ENCODE measurements at places on chromosomes 3 and 15.

DNA sequence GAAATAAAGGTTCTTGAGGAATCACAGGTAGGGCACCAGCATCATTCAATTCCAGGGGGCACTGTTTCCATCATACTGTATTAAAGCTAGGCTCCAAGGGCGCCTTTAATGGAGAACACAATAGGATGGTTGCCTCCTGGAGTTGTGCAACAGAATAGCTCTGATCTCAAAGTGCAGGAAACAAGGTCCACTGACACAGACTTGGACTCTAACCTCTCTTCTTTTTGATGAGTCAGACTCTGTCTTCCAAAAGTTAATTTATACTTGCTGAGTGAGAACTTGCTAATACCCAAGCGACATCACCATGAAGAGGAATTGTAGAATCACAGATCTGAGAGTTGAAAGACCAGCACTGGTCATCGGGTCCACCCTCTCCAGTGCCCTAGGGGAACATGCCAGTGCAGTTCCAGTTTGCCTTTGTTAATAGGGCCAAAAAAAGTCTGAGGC, 94.4 kb upstream of the PHLDB2 start:
- DNase-seq, result no peak

- DNase-seq, result peak; percentile 57
These were observed 499 bp downstream of the ALDH1A2 start for GRCh38 chr15:58064980-58065444.

DNA sequence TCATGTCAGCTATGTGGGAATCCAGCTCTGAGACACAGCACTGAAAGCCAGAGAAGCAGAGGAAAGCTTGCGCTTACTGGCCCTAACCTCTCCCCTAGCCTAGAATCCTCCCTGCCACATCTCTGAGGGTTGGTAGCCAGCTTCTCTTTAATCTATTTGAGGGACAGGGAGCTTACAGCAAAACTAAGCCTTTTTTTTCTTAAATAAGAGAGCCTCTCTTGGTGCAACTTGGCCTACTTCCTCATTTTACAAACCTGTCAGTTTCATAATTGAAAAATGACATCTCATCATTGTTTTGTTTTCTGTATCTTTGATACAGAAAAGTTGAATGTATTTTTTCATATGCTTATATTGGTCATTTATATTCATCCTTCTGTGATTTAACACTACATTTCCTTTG, 193.9 kb downstream of the ZNF621 start:
- no peak for DNase-seq

- no peak for DNase-seq
These were observed 230.5 kb upstream of the CHRNA7 start for GRCh38 chr15:31799715-31800321.

All from nephron progenitor cell (in vitro differentiated cells).